Natural killer cell (primary cell): ENCODE measurements at places on chromosomes 3 and 15.

- no peak for DNase-seq
Measured at GRCh38 chr3:190695994-190696393, 166.5 kb downstream of the GMNC start.

- no peak for DNase-seq
Measured at GRCh38 chr3:58392181-58392580, 41.5 kb downstream of the PDHB start.

DNA sequence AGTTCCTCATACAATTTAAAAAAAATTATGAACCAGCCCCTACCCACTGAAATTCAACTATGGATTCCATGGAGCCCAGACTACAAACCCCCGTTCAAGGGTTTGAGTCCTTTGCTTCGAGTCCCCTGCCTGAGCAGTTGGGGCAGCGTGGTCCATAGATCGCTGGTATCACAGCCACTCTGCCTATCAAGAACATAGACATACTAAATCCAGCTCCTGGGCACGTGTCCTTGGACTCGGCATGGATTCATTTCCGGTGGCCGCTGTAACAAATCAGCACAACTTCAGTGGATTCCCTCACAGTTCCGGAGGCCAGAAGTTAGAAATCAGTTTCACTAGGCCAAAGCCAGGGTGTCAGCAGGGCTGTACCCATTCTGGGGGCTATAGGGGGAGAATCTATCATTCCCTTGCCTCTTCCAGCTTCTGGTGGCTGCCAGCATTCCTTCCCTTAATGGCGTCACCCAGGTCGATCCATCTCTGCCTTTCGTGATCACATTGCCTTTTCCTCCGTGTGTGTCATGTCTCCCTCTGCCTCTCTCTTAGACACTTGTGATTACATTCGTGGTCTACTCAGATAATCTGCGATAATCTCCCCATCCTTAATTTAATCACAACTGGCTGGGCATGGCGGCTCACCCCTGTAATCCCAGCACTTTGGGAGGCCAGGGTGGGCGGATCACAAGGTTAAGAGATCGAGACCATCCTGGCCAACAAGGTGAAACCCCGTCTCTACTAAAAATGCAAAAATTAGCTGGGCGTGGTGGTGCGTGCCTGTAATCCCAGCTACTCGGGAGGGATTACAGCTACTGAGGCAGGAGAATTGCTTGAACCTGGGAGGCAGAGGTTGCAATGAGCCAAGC lies 4.6 kb upstream of the TMEM44 start:
- no peak for DNase-seq

DNA sequence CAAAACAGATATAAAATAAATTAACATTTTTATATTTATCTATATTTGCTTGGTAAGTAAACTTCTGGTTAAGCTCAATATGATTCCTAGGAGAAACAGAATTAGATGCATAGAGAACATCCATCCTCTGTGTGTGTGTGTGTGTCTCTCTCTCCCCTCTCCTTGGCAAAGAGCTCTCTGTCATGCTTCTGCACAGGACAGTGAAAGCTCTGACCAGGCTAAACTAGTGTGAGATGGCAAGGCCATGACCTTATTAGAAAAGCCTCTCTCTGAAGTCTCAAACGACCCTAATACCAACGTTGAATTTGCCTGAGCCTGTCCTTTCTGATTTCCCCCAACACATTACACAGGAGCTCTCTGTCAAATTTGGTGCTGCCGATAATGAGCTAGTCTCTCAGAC lies 746.0 kb downstream of the VGLL3 start:
- DNase-seq = no peak

DNA sequence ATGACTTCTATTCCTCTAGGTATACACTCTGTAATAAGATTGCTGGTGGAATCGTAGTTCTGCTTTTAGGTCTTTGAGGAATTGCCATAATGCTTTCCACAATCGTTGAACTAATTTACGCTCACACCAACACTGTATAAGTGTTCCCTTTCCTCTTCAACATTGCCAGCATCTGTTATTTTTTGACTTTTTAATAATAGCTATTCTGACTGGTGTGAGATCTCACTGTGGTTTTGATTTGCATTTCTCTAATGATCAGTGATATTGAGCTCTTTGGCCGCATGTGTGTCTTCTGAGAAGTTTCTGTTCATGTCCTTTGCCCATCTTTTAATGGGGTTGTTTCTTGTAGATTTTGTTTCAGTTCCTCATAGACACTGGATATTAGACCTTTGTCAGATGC lies 12.8 kb downstream of the NXPE3 start:
- DNase-seq = no peak
